ENCODE measurements at places on chromosomes 6 and 20.

DNA sequence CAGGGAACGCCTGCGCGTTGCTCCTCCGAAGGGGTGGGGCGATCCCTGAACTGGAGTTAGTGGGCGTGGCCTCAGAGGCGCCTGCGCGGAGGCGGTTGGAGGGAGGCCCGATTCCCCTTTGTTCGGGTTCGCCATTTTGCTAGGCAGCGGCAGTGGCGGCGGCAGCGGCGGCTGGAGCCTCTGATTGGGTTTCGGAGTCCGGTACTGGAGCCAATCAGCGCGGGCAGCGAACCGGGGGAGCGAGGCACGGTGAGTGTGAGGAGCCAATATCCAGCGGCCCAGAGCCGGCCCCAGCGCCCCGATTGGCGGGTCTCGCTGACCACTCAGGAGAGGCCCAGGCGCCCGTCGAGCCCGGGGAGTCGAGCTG, at the start of gene NFYA:
NFYA (plus strand) TSS at position 139 of the 367 bp plus-strand sequence. CDS start 6,116 bp downstream, outside the sequence.
- DNase-seq = no peak

DNA sequence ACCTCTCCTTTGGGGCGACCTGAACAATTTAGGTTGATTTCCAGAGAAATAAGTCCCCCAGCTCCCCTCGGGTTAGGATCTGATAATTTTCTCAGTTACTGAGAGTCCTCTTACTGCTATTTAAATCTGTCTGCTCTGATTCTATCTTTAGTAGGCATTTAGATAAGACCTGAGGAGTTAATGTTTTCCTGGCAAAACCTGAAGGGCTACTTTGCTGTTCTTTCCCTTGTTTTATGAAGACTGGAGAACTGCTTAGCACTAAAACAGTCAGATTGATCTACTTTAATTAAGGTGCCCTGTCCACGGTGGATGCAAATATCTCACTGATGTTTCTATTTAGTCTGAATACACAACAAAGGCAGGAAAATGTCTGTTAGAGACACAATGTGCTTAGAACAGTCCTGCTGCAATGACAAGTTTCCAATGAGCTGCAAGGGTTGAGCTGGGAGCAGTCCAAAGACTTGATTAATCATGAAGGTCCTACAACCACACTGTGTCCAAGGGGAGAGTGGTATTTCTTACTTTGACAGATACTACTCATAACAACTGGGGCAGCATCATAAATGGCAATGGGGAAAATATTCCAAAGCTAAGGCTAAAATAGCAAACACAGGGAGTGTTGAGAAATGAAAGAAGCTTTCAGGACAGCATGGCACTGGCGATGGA, 15.7 kb downstream of the ADTRP start:
- DNase-seq = no peak

- no peak for DNase-seq
Observed at GRCh38 chr20:57438552-57438951, 47.4 kb downstream of the RBM38 start.

DNA sequence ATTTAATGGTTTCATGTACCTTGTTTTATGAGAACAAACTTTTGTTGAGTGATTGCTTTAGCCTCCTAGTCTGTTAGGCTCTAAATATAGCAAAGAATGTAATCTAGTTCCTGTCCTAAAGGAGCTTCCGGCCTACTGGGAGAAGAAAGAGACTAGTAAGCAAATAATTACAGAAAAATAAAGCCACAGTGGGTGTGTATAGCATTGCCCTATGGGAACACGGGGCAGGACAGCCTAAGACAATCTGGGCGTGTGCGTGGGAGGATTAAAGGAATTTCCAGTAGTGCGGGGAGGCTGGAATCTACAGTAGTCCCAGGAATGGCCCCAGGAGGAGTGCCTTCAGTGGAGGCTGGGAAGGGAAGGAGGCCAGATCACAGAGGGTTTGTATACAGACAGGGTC, 98.1 kb upstream of the AKAP12 start:
- no peak for DNase-seq

GRCh38 chr6:105641504-105641903, 238.6 kb upstream of the PREP start:
- no peak for DNase-seq

GRCh38 chr20:44576297-44576696, 6.1 kb upstream of the PKIG start:
- peak; percentile 52 for DNase-seq

GRCh38 chr20:16132036-16132798, 441.0 kb downstream of the KIF16B start:
- no peak for DNase-seq

- peak; percentile 52 for DNase-seq
Observed at GRCh38 chr6:167588181-167588919, 238.4 kb upstream of the AFDN start.

- DNase-seq = no peak
Observed at GRCh38 chr6:4401408-4402368, 266.3 kb upstream of the ECI2 start.

GRCh38 chr20:16539280-16540021, 33.8 kb downstream of the KIF16B start:
- DNase-seq = no peak

GRCh38 chr6:80523531-80523997, 417.1 kb downstream of the BCKDHB start:
- peak; percentile 29 for DNase-seq

GRCh38 chr6:39892490-39893129, 41.7 kb downstream of the MOCS1 start:
- peak; percentile 73 for DNase-seq

Data from astrocyte of the spinal cord (primary cell).